ENCODE measurements at places on chromosomes 13 and 19. TPM values are rescaled to one million over a fixed set of nuclear protein-coding genes. Genes with fewer than 3 reads are reported as not detected.

ZNF681 gene
- 1.3 TPM for total RNA-seq

C19orf81 gene
- 1.1 TPM for total RNA-seq

CRYL1 gene
- 18.9 TPM for total RNA-seq

GRIN3B gene
- 0.67 TPM for total RNA-seq

POU4F1 gene
- not detected for total RNA-seq

SPIB gene
- total RNA-seq: not detected

EDDM13 gene
- 2.8 TPM for total RNA-seq

PTPRS gene
- total RNA-seq: 32.2 TPM

KLHL26 gene
- total RNA-seq: 5.6 TPM
